CD8-positive, alpha-beta memory T cell (primary cell): ENCODE measurements at places on chromosomes 7 and 10.

DNA sequence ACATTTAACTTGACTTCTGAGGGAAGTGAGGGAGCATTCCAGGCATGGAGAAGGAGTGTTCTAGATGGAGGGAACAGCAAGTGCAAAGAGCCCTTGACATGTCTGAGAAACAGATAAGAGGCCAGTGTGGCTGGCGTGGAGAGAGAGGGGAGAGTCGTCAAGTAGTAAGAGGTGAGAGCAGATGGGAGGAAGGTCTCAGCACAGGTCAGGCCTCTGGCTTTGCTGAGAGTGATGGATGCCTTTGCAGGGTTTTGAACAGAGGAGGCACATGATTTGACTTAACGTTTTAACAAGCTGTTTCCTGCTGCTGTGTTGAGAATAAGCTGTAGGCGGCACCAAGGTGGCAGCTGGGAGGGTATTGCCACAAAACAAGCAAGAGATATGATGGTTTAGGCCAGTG lies 97.2 kb downstream of the KAT6B start:
- DNase-seq = no peak

- DNase-seq = no peak
These were observed 46.2 kb downstream of the SEM1 start for GRCh38 chr7:96663457-96663856.

GRCh38 chr7:12456506-12456905 lies 52.8 kb upstream of the VWDE start:
- no peak for DNase-seq

DNA sequence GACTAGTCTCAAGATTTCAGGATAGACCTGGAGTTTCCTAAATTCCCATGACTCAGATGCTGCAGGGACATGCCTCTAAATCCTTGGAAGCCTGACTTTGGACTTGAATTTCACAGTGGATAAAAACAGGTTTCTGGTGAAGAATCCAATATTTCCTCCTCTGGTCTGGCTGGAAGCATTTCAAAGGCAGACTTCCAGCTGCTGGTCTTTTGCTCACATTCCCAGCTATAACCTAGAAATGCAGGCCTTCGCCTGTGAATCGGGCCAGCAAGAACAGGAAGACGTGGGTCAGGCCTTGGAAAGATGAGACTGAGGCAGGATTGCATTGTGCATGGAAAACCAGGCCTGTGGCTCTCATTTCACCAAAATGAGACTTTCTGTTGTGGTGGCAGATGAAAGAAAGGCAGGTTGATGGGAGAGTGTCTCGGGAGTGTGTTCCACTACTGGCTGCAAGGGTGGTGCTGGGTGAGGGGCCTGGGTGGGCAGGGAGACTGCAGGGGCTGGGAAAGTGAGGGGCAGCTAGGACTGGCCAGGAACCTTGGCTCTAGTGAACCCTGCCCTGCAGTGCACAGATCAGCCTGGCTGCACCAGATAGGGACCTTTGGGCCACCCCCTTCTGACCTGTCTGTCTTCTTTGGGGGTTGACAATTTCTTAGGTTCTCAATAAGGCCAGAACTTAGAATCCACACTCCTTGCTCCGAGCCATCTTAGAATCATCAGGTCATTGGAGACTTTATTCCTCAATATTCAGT lies 488.8 kb upstream of the MKI67 start:
- no peak for DNase-seq

DNA sequence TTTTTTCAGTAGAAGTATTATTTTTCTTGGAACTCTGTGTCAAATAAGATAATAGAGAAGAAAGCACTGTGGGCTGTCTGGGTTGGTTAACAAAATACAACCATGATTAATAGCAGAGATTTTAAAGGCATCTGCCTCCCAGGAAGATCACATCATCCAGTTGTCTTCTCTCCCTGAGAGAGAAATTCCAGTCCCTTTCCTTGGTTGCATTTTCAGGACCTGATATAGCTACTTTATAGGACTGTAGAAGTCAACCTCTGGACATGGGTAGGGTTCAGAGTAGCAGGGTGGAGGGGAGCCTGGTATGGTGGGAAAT lies 309.9 kb upstream of the IGFBP3 start:
- no peak for DNase-seq

DNA sequence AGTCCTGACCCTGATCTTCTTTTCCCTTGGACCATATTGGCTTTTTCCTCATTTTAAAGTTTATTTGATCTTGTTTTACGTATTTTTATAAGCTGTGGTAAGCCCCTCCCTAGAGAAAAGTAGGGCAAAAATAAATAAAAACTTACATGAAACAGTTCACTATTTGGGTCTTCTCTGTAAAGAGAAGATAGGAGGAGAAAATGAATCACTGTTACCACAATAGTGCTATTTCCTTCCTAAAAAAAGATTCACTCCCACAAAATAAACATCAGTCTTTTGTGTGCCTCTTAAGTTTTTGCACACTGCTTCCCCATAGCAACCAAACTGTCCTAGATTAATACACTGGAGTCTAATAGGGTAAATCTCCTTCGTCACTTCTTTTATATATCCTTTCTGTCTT lies 1.4 kb upstream of the SVIL start:
- DNase-seq = no peak
